ENCODE measurements at places on chromosomes 3 and 15. TPM values are rescaled to one million over a fixed set of nuclear protein-coding genes. Genes with fewer than 3 reads are reported as not detected.

The GADL1 gene
- not detected for total RNA-seq

The ZMYND10 gene
- total RNA-seq = 0.11 TPM

The NDN gene
- 20.2 TPM for total RNA-seq

The SPRED1 gene
- total RNA-seq = 15.5 TPM

The ADGRG7 gene
- not detected for total RNA-seq
